Heart right ventricle (tissue), 16 donors: ENCODE measurements at places on chromosomes 3 and 15. TPM values are rescaled to one million over a fixed set of nuclear protein-coding genes. Genes with fewer than 3 reads are reported as not detected.

GRCh38 chr3:31673950-31674349 is 141.2 kb downstream of the STT3B start:
- no peak for DNase-seq

GRCh38 chr15:39285071-39285470 is 295.8 kb upstream of the THBS1 start:
- no peak for DNase-seq

DNA sequence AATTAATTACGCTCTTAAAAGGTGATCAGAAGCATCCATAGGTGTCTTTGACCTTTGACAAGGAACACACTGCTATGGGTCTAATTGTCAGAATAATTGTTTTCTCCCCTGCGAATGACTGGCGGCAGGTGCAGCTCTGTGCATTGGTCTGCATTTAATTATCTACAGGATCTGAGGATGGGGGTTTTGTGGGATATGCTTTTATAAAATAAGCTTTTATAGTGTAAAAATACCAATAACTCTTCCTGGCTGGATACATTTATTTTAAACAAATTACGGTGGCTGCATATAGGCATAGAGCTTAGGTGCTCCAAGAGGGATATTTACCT is 201.6 kb upstream of the RGMA start:
- DNase-seq = no peak

DNA sequence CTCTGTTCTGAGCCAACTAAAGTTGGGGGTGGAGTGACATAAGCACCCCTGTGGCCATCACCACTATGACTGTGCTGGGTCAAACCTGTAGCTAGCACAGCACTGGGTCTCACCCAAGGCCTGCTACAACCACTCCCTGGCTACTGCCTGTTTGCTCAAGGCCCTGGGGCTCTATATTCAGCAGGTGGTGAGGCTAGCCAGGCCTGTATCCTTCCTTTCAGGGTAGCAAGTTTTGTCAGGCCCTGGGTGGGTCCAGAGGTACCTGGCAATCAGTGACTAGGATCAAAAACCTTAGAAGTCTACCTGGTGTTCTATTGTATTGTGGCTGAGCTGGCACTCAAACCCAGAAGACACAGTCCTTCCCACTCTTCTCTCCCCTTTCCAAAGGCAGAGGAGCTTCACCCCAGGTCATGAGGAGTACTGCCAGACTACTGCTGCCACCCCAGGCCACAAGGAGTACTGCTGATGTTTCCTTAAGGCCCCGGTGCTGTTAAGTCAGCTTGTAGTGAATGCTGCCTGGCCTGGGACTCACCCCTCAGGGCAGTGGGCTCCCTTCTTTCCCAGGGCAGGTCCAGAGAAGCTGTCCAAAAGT is 170.8 kb downstream of the IGSF11 start:
- no peak for DNase-seq

- DNase-seq = no peak
Measured at GRCh38 chr15:37951999-37952398, 17.6 kb downstream of the TMCO5A start.

DNA sequence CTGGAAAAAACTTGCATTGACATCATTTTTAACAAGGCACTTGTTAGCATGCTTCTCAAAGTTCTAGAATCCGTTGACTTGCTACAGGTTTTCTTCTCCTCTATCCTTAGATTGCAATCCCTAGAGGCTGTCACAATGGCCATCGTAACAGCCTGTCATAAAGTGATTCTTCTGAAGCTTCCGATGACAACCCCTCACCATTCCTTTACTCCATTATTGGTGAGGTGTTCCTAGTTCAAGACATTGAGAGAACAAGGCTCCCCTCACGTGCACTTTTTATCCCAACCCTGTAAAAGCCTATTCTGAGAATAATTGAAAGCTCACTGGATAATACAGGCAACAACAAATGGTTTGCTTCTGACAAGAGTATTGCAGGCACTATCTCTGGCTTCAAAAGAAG is 131.4 kb downstream of the ROBO1 start:
- no peak for DNase-seq

DNA sequence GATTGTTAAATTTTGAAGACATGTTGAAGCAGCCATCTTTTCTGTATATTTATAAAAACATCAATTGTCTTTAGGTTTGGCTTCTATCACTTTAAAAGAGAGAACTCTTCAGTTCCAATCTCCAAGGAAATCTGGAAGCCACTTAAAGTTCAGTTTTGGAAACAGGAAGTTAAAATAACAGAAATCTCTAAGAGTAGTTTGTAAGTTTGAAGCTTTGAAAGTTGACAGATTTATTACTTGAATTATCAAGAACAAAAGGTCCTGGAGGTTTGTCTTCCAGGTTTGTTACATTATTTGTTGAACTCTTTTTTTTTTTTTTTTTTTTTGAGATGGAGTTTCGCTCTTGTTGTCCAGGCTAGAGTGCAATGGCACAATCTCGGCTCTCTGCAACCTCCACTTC is 30.0 kb downstream of the RNF111 start:
- DNase-seq = no peak

DNA sequence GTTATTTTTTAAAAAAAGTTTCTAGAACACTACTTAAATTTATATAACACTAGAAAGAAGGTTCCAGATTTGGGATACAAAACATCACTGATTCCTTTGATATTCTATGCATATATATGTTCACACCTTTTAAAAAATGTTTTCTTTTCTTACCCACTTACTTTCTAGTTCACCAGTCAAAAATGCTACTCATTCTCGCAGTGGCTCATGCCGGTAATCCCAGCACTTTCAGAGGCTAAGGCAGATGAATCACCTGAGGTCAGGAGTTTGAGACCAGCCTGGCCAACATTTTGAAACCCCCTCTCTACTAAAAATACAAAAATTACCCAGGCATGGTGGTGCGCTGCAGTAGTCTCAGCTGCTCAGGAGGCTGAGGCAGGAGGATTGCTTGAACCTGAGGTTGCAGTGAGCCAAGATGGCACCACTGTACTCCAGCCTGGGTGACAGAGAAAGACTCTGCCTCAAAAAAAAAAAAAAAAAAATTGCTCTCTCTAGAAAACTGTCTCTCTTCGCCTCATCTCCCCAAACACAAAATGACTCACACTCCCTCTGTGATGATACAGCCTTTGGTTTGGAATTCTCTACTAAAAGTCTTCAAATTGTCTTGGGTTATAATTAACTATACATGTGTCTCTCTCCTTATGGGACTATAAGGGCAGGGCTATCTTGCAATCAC is 52.6 kb upstream of the TGFBR2 start:
- DNase-seq = no peak

DNA sequence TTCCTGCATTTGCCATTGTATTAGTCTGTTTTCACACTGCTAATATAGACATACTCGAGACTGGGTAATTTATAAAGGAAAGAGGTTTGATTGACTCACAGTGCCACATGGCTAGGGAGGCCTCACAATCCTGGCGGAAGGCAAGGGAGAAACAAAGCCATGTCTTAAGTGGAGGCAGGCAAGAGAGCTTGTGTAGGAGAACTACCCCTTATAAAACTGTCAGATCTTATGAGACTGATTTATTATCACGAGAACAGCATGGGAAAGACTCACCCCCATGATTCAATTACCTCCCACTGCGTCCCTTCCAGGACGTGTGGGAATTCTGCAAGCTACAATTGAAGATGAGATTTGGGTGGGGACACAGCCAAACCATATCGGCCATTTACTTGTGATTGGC is 27.8 kb downstream of the YEATS2 start:
- DNase-seq = no peak

- DNase-seq = no peak
Measured at GRCh38 chr3:48535578-48535977, 21.0 kb downstream of the PFKFB4 start.

Gene PARP15
- 0.74 TPM for total RNA-seq

Gene RIOX2
- 10.2 TPM for total RNA-seq

Gene SEC11A
- 67.3 TPM for total RNA-seq

Gene EPHA3
- 5.2 TPM for total RNA-seq
